ENCODE measurements at places on chromosomes 6 and 20.

GRCh38 chr6:347232-347631, 44.3 kb upstream of the IRF4 start:
- no peak for DNase-seq

DNA sequence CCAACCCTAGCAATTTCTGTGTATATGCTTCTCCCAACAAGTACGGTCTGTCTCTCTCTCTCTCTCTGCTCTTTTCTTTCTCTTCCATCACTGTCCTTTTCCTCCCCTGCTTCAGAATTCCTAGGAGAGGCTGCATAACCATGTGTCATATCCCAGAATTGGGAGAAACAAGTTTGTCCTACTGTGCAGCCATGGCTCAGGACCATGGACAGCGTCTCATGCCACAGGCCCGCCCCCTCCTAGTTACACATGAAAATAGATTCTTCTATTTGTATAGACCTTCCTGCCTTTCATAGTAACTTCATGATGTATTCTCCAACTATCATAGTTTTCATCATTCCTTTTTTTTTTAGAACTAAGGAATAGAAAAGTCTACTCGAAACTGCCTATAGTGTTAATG, 98.0 kb downstream of the FNDC1 start:
- no peak for DNase-seq

GRCh38 chr20:49352751-49353150, 74.9 kb upstream of the ZNFX1 start:
- DNase-seq: no peak

- DNase-seq: no peak
Measured at GRCh38 chr6:121504227-121504626, 68.8 kb downstream of the GJA1 start.

- DNase-seq: no peak
Measured at GRCh38 chr6:110173506-110174132, 5.9 kb downstream of the WASF1 start.

DNA sequence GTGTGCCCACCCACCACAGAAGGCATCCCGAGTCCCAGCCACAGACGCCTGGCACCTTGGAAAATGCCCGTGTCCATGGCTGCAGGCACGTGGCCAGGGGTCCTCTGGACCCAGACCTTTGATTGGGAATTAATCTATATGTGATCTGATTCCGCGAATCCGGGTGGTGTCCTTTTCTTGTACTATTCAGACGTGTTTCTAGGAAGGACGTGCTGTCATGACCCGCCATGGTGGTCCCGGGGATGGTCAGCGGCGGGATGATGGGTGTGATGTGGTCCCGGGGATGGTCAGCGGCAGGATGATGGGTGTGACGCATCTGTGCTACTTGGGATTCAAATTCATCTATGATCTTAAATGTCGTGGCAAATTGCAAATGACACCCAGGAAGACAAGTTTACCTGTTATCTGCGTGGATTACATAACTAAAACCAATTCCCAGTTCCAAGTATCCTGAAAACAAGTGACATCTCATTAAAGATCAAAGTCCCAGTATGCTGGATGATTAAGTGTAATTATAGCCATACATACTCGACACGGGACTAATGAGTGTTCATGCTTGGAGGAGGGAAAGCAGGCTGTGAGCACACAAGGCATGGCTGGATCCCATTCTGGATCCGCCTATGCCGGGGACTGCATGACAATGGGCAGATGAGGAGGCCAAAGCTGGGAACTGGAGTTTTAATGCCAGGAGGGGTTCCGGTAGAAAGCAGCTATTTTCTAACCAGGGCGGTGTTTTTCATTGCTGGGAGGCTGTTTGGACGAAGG, 256.5 kb downstream of the TAF4 start:
- DNase-seq: no peak

DNA sequence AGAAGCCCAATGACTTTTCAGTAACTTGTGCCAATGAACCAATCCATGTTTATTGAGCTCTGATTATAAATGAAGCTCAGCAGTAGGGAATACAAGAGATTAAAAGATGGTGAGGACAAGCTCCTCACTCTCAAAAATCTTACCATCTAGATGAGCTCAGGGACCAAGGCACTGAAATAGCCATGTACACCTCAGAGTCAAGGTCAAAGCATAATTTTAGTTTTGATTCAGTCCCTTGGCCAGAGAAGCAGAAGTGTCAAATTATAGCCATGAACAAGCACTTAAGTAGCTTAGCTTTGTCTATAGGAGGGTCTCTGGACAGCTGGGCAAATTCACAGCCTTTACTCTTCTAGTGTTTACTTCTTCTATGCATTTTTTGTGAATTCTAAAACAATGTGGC, 131.0 kb upstream of the DTNBP1 start:
- no peak for DNase-seq

GRCh38 chr6:106005013-106005412, 81.1 kb upstream of the PRDM1 start:
- DNase-seq: no peak

- DNase-seq: no peak
Measured at GRCh38 chr6:152463164-152463563, 174.0 kb downstream of the SYNE1 start.

GRCh38 chr6:25700761-25701160, 48.7 kb downstream of the SCGN start:
- DNase-seq: no peak

- DNase-seq: no peak
Measured at GRCh38 chr6:83853178-83854000, at the start of gene RIPPLY2. RIPPLY2 (plus strand) TSS chr6:83853360; CDS start chr6:83853417, 57 bp downstream.

- no peak for DNase-seq
Measured at GRCh38 chr6:157216570-157216969, 106.7 kb downstream of the TMEM242 start.

GRCh38 chr20:41050361-41051008, 21.9 kb downstream of the TOP1 start:
- DNase-seq: no peak

DNA sequence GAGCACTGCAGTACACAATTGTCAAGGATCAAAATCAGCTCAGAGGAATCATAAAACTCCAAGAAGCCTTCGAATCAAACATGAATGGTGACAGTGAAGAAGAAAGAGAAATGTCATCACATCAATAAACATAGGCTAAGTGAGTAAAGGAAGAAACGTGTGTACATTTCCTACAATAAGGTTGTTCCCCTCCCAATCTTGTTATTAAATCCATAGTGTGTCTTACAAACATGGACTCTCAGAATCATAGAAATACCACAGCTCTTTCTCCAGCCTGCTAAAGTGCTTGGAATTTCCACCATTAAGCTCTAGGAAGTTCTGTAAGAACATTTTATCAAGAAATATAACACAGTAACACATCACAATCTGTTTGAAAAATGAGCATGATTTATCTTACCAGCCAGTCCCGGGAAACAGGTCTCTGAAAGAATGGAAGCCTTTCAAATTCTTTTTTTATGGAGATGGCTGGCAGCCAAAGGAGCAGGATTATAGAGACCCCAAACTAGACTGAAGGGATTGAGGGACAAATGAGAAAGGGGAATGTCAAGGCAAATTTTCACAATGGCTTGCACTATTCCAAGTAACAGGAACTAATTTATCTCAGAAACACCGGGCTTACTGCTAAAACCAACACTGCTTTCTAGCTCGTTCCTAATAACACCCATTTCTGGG, 4.5 kb upstream of the TNFAIP3 start:
- no peak for DNase-seq

GRCh38 chr20:6473197-6473596, 294.3 kb upstream of the BMP2 start:
- no peak for DNase-seq

GRCh38 chr6:138685257-138685656, 88.3 kb upstream of the CCDC28A start:
- no peak for DNase-seq

DNA sequence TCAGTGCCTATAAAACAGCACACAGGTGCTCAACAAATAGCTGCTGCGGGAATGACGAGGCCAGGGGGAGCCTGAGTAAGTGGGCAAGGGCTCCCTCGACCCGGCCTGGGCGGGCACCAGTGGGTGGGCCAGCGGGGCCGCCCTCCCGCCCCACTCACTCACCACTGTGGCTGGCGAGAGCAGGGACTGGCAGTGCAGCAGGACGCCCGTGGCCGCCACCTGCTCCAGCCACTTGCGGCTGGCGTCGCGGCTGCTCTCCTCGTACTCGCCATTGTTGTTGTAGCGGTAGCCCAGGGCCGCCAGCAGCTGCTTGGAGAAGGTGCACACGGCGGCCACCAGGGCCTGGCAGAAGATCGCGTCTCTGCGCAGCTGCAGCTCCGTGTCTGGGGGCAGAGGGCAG, 191.5 kb downstream of the PREX1 start:
- no peak for DNase-seq

DNA sequence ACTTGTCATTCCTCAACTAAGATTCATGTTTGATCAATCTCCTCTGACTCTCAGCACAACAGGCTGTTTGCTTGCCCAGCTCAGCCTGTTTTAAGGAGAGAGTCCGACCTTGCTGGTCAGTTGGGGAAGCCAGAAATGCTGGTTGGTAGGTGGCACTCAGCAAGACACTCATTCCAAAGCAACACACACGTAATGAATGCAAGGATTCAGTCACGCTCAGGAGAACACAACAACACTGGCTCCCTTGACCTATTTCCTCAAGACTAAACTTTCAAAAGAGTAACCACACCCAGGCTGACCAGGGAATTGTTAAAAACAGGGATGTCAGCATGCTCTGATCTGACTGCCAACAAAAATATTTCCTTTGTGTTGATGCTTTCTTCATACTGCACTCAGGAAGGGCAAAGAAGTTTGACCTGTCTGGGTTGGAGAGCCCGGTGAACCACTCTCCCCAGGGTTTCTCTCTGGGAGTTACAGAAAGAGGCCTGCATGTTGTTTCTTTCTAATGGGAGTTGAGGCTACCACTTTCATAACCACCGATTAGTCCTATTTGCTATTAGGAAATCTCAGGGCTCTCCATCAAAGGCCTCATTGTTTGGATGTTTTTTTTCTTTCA, 25.6 kb upstream of the PREP start:
- no peak for DNase-seq

GRCh38 chr6:56851541-56852259, 103.2 kb upstream of the BEND6 start:
- no peak for DNase-seq

DNA sequence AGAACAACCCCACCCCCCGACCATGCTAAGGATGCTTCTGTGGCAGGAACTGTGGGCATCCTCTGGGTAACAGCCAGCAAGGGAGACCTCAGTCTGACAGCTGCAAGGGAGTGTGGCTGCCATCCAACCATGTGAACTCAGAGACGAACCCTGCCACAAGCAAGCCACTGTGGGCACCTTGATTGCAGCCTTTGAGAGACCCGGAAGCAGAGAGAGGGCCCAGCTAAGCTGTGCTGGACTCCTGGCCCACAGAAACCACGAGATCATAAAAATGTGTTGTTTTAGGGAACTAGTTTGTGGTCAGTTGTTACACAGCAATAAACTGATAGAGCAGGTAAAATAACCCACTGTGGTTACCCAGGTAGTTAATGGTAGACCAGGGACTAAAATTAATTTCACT, 414.6 kb downstream of the CDH26 start:
- no peak for DNase-seq

- DNase-seq: no peak
Measured at GRCh38 chr20:48970681-48971365, 49.3 kb downstream of the ARFGEF2 start.
